ENCODE measurements at places on chromosomes 1 and 21.

DNA sequence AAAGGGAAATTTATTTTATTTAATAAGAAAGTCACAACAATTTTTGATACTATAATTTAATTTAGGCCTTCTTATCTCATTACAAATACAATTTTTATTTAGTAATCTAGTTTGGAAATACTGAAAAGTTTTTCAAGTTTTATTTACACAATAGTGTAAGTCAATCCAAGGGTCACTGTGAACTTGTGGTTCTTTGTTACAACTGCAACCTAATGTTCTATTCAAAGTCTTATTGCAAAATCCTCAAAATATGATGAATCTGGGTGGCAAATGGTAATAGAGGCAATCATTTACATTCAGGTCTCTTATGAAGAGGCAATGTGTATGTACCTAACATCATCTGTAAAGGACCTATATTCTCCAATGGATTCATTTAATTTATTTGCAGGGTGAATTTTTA, 421.2 kb downstream of the DPYD start:
- H3K27me3 ChIP-seq = no peaks in the 10 kb centered on the region
- H3K4me3 ChIP-seq = no peak overlapping the region
- H3K27ac ChIP-seq = no peak overlapping the region
- no peaks in the 10 kb centered on the region for H3K4me1 ChIP-seq
- DNase-seq = no peak

- H3K36me3 ChIP-seq = peaks cover 12% of the 10 kb centered on the region
- peaks cover 61% of the 10 kb centered on the region for H3K4me1 ChIP-seq
- no peak for DNase-seq
- H3K4me3 ChIP-seq = peak overlapping the region; percentile 28
- H3K27ac ChIP-seq = peak overlapping the region; percentile 81
Observed at GRCh38 chr1:35506960-35507912, 50.0 kb downstream of the KIAA0319L start.

GRCh38 chr1:25760871-25761270, 39.1 kb upstream of the SELENON start:
- no peaks in the 10 kb centered on the region for H3K36me3 ChIP-seq
- no peaks in the 10 kb centered on the region for H3K27me3 ChIP-seq
- H3K4me1 ChIP-seq = peaks cover 11% of the 10 kb centered on the region
- no peak for DNase-seq
- H3K4me3 ChIP-seq = no peak overlapping the region

- peaks cover 6% of the 10 kb centered on the region for H3K4me1 ChIP-seq
- no peak for DNase-seq
- no peak overlapping the region for H3K27ac ChIP-seq
- H3K27me3 ChIP-seq = peaks cover 9% of the 10 kb centered on the region
- H3K36me3 ChIP-seq = no peaks in the 10 kb centered on the region
Observed at GRCh38 chr1:214525535-214526019, 25.8 kb downstream of the PTPN14 start.

DNA sequence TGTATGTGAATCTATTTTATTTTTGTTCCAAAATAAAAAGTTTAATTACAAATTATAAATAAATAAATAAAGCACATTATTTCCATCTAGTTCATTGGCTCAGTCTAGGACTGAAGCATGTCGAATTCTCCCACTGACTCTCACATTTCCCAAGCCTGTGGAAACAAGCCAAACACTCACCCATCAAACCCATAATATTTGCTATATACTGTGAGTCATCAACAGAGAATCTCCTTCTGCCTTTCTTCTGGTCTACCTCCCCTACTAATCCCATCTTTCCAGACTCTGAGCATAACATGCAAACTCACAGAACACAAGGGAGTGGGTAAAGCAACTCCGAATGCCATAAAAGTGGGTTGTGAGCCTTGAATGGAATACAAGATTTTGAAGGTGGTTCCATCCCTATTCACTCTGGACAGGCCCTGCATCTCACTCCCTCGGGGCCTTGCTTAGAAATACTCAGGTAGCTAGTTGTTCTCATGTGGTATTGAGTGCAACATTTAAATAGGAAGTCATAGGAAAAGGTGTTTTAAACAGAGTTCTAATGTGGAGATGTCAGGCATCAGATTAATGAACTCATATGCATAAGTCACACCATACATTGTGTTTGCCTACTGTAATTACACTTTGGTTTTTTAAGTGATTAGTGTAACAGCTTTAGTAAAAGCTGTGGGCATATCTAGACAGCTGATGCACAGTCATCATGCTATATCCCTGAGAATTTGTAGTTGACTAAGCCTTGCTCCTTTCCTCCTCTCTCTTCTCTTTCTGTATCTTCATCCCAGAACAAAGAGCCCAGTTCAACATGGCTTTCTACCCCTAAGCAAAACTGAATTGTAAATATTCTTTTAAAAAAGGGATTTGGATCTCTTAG, 47.0 kb downstream of the F5 start:
- no peaks in the 10 kb centered on the region for H3K27me3 ChIP-seq
- H3K27ac ChIP-seq = no peak overlapping the region
- H3K4me1 ChIP-seq = no peaks in the 10 kb centered on the region
- H3K4me3 ChIP-seq = no peak overlapping the region

DNA sequence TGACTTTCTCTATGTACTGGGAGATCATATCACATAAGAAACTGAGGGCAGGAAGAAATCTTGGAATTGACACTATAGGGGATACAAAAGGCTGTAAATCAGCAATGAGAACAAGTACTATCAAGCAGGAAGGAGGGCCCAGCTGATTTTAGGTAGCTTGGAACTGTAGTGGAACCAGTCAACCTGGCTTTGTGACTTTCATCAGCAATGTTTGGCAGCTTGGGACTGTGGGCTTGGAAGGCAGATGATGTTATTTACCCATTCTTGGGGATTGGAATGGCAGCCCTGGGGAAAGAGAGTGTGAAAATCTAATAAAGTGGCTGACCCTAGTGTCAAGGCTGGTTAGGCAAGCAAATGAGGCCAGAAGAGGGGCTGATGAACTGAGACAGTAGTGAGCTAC, 1073.3 kb downstream of the ADGRL2 start:
- DNase-seq = no peak
- no peaks in the 10 kb centered on the region for H3K4me1 ChIP-seq
- H3K36me3 ChIP-seq = no peaks in the 10 kb centered on the region

DNA sequence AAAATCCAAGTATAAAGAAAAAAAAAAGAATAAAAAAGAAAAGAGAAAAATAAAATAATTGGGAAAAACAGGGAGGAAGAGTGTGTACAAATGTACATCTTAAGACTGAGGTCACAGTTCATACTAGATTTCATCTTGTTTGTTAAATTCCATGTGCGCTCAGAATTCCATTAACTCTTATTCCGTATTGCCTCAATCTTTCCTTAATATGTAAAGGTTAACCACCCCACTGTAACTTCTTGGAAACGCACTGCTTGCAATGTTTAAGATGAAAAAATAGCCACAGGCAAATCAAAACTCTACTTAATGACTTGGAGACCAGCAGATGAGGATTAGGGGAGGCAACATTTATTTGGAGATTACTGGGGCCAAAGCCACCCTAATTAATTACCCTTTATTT, 23.9 kb upstream of the KCNE1 start:
- H3K4me1 ChIP-seq = peaks cover 4% of the 10 kb centered on the region
- no peaks in the 10 kb centered on the region for H3K27me3 ChIP-seq
- DNase-seq = no peak
- H3K36me3 ChIP-seq = no peaks in the 10 kb centered on the region
- no peak overlapping the region for H3K4me3 ChIP-seq

- no peak overlapping the region for H3K27ac ChIP-seq
- DNase-seq = no peak
- no peaks in the 10 kb centered on the region for H3K36me3 ChIP-seq
- H3K4me3 ChIP-seq = no peak overlapping the region
- no peaks in the 10 kb centered on the region for H3K27me3 ChIP-seq
- H3K4me1 ChIP-seq = no peaks in the 10 kb centered on the region
Observed at GRCh38 chr1:184289825-184290550, 96.8 kb upstream of the C1orf21 start.

- no peak overlapping the region for H3K27ac ChIP-seq
- no peak overlapping the region for H3K4me3 ChIP-seq
- H3K27me3 ChIP-seq = peaks cover 36% of the 10 kb centered on the region
- DNase-seq = no peak
- no peaks in the 10 kb centered on the region for H3K36me3 ChIP-seq
Observed at GRCh38 chr1:71039661-71040262, 7.9 kb downstream of the PTGER3 start.

GRCh38 chr1:161069241-161069640, 450 bp downstream of the ARHGAP30 start:
- no peaks in the 10 kb centered on the region for H3K27me3 ChIP-seq
- peak; percentile 38 for DNase-seq
- H3K36me3 ChIP-seq = peaks cover 30% of the 10 kb centered on the region
- H3K27ac ChIP-seq = peak overlapping the region; percentile 99
- peak overlapping the region; percentile 97 for H3K4me3 ChIP-seq
- peaks cover 48% of the 10 kb centered on the region for H3K4me1 ChIP-seq

DNA sequence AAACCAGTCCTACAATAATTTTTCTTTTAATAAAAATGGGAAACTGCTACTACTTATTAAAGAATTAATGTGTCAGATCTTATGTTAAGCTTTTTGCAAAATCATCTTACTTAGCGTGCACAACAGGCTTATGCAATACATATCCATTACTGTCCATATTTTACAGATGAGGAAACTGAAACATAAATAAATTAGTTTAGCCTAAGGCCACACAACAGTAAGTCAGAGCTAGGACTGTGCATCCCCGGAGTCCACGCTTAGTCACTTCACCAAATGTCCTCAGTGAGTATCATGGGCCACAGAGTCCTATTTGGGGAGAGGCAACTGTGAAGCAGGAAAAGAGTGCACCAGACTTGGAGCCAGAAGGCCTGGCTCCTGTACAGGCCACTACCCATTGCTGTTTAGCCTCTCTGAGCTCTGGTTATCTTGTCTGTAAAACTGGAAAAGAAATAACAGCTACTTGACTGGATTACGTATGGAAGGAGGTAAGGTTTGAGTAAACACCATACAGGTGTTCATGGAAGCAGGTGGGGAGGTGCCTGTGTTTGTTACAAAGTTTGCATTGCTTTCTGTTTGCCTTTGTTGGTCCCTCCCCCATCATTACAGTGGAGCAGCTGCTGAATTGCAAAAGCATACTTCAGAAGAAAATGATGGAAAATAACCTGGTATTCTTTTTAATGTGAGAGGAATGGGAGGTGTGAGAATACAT, 192.8 kb downstream of the FCRL5 start:
- H3K36me3 ChIP-seq = no peaks in the 10 kb centered on the region
- no peak overlapping the region for H3K27ac ChIP-seq
- H3K4me3 ChIP-seq = no peak overlapping the region
- no peaks in the 10 kb centered on the region for H3K27me3 ChIP-seq

GRCh38 chr1:244461245-244462071, at the start of gene CATSPERE:
Gene CATSPERE, plus strand, starts transcription at chr1:244461273. Its CDS starts 157 bp downstream, at chr1:244461430.
- peak; percentile 82 for DNase-seq
- peak within 1 kb of the TSS; percentile 68 for H3K4me3 ChIP-seq
- peaks cover 10% of the 10 kb centered on the region for H3K36me3 ChIP-seq
- H3K27ac ChIP-seq = peak within 1 kb of the TSS; percentile 71
- no peaks in the 10 kb centered on the region for H3K27me3 ChIP-seq
- H3K4me1 ChIP-seq = peaks cover 12% of the 10 kb centered on the region

GRCh38 chr1:223230161-223230881, 87.3 kb upstream of the TLR5 start:
- H3K36me3 ChIP-seq = no peaks in the 10 kb centered on the region
- peaks cover 55% of the 10 kb centered on the region for H3K4me1 ChIP-seq

DNA sequence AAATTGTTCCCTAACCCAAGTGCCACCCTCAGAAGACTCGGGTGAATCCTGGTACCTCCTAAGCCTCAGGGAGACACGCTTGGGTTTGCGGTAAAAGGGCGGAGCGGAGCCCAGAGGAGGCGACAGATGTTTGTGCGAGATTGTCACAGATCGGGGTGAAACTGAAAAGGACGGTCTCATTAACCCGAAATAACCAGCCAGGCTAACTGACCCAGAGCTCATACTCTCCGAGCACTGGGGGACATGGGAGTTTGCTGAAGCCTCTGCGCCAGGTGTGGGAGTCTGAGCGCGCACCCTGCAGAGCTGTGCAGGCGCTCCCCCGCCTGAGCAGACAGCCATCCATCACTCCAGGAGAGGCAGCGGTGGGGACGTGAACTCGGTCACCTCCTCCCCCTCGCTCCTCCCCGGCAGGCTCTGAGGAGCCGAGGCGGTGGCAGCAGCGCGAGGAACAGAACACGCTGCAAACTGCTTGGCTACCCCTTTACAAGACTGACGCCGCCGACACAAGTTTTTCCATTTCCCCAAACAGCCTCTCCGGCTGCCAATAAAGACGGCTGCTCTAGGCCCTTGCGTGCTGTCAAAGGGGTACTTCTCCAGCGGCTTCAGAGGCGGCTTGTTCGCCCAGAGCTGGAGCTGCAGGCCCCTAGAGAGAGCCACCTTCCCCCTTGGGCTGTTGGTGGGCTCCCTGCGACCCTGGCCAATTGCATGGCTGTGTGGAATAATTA, 43.5 kb downstream of the RRAGC start:
- DNase-seq = peak; percentile 28
- peaks cover 3% of the 10 kb centered on the region for H3K36me3 ChIP-seq
- peaks cover 2% of the 10 kb centered on the region for H3K4me1 ChIP-seq
- H3K4me3 ChIP-seq = no peak overlapping the region

DNA sequence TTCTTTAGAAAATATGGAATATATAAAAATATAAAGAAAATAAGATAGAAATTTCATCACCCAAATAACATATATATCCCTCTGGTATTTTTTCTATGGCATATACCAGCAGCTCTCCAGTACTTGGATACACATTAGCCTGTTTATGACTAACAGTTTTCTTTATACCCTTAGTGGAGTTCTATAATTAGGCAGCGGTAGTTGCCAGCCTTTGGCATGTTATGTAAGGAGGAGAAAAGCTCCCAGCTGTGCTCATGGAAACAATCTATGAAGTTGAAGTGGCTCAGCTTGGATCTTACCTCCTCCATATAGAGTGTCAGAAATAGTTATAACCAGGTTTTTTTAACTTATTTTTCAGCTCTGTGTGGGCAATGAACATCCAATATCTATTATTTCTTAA, 1636.8 kb downstream of the AMY1C start:
- DNase-seq = no peak
- no peaks in the 10 kb centered on the region for H3K36me3 ChIP-seq
- H3K4me3 ChIP-seq = no peak overlapping the region
- no peak overlapping the region for H3K27ac ChIP-seq
- H3K27me3 ChIP-seq = no peaks in the 10 kb centered on the region

DNA sequence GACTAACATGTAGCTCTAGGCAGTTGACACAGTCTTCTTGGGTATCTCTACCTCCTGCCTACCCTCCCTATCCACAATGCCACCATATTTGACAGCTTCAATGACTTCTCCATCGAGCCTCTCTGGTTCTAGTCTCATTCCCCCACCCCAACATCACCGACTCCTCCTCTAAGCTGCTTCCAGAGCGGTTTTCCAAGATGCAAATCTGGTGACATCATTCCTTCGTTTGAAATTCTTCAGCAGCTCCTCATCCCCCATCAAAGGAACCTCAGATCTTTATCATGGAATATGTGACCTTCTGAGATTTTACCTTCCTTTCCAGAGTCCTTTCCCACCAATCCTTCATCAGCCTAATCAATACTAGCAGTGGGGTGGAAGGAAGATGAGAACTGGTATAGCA, 352.4 kb upstream of the RUNX1 start:
- no peak for DNase-seq
- no peaks in the 10 kb centered on the region for H3K36me3 ChIP-seq
- no peak overlapping the region for H3K4me3 ChIP-seq
- no peak overlapping the region for H3K27ac ChIP-seq

Measured in activated CD4-positive, alpha-beta memory T cell treated with anti-CD3 and anti-CD28 coated beads for 36 hours (primary cell).